DMS79 (cell line): ENCODE measurements at places on chromosomes 4 and X.

- DNase-seq, result no peak
Measured at GRCh38 chr4:101701551-101701950, 89.0 kb upstream of the BANK1 start.

DNA sequence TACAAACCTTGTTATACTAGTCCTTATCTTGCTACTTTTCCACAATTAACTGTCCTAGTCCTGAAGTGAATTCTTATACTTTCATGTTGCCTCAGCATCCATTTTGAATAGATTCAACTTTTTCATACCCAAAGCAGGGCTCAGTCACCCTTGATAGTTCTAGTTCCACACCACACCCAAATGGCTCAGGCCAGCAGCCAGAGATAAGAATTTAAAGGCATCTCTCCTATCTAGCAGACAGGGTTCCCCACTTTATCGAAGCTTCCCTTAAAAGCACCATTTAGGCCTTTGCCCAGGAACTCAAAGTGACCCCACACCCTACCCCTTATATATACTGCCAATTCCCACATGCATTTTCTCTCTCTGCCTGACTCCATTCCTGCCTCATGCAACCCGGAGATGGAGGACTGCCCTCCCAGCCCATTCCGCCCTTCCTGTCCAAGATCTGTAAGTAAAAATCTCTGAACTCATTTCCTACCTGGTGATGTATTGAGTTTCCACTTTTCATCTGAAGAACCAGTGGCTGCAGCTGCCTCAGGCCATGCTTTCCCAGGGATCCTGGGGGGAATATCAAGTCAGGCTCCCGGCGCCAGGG, 63.7 kb upstream of the TXK start:
- no peak for DNase-seq

DNA sequence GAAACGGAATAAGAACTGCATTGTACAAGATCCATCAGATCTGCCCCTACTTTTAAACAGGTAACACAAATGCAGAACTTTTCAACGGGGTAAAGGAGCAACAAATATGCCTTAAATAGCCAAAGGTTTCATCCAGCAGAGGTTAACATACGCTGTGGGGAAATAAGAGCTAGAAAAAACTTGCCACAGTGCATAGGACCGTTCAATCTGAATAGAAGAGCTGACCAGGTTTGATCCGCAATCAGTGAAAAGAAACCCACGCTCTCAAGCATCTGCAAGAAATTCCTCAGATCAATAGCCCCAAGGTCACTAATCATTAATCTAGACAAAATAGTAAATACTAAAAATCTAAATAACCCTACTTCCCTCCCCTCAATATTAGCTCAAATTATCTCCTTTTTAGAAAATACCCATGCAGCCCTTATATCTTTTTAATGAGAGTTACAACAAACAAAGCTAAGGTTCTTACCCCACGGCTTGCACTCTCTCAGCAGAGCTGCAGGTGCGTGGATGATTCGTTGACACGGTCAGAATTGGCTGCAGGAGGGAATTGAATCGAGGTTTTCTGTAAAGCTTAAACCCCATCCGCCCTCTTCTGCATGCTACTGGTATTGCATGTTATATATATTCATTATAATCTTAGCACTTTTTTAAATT, at the start of gene TLR10:
TSS of gene TLR10 (minus strand) at position 539 of the 657 bp plus-strand sequence. CDS start 7,400 bp downstream, outside the sequence.
- no peak for DNase-seq

DNA sequence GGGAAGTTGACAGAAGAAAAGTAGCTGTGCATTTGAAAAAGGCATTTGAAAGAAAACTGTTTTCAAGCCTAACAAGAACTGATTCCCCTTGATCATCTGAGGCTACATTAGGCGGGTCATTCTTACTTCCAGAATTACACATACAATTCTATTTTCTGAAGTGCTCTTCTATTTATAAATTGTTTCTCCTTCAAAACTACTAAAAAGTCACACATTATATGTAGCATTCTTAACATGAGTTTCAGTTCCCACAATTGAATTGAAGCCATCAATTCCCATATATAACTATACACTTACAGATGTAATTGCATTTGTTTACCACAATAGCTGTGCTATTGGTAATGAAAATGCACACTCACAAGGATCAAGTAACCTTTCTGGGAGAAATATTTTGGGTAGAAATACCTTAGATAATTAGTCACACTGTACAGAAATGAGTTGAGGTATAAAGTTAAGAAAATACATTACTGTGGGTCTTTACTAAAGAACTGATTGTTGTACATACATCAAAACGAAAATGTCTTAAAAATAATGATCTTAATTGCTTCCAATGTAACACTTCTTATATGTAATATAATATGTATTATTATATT, 1688.0 kb upstream of the AGA start:
- DNase-seq, result no peak

DNA sequence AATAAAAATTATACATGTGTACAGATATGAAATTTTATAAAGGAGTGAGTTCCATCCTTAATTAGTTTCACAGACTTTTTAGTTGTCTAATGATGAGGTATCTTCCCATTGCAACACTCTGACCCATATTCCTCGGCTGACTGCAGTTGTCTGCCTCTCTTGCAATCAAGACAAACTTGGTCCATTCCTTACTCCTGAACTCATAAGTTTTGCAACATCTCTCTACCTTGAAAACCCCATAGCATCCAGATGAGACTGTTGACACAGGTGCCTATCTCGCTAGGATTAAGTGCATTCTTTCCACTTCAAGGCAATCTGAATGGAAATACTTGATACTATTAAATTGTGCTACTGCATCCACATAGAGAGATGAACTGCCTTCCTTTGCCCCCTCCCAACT, 2.3 kb downstream of the XKRX start:
- no peak for DNase-seq

DNA sequence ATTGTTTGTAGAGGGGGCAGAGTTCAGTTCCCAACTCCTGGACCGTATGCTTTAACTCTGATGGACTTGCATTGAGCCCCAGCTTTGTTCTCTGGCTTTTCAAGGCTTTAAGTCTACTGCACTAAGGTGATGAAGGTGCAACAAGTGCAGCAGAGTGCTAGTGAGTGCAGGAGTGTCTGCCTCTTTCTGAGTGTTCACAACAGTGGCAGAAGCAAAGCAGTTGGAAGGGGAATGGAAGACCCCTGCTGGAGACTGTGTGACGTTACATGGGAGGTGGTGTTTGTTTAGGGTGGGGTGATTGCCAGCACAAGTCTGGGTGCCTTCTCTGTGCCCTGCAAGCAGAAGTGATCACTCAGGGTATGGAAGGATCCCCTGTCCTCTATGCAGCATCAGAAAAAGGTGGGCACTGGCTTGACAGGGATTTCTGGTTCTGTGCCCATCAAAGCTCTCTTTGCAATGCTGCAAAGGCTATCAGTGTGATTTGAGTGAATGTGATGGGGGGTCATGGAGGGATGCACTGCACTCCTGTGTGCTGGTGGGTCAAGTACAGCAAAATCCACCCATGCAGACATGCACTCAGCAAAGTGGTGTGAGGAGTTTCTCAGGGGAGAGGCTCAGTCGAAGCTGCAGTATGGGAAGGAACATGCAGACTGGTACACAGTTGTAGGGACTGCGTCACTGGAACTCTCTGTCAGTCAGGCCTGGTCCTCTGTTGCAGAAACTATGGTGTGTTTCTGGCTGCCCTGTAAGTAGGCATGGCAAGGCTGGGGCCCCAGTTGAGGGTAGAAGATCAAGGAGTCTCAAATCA, 70.9 kb upstream of the UGT2B7 start:
- no peak for DNase-seq

DNA sequence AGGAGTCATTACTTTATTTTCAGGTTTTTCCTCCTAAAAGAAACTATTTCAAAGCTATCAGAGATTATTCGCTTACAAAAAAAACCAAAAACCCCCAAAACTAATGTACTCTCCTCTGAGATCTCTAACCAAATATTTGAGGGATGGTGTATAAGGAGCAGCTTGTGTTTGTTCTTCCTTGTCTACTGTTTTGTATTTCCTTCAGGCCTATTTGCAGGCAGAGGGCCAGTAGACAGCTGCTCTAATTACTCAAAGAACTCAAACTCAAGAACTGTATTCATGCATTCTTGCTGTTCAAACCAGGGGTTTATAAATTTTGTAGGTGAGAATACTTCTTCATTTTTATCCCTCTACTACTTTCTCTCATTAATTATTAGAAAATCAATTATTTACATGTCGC, 51.3 kb downstream of the SH3RF1 start:
- no peak for DNase-seq

GRCh38 chr4:156568041-156568440, 403.6 kb downstream of the PDGFC start:
- no peak for DNase-seq

- DNase-seq, result no peak
Measured at GRCh38 chrX:99172958-99173357, 1237.1 kb downstream of the PCDH19 start.

- no peak for DNase-seq
Measured at GRCh38 chr4:112276113-112276512, 9.6 kb downstream of the TIFA start.

- DNase-seq, result no peak
Measured at GRCh38 chr4:150942539-150942938, 72.5 kb downstream of the LRBA start.

DNA sequence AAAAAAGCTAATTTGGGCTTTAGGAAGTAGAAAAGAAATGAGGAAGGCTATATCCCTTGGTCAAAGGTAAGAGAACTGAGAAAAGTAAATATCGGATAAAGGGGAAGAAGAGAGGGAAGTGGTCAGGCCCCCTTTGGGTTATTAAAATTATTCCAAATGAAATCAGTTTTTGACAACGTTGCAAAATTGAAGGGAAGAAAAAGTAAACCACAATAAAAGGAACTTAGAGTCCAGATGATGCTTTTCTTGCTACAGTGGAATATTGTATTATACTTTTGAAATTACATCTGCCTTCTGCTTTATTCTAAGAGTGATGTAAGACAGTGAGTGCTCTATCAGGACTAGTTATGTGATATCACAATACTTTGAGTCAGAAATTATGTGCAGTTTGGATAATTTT, 59.4 kb upstream of the RBPJ start:
- DNase-seq, result no peak

- DNase-seq, result no peak
Measured at GRCh38 chrX:12443534-12444098, 305.3 kb downstream of the FRMPD4 start.

DNA sequence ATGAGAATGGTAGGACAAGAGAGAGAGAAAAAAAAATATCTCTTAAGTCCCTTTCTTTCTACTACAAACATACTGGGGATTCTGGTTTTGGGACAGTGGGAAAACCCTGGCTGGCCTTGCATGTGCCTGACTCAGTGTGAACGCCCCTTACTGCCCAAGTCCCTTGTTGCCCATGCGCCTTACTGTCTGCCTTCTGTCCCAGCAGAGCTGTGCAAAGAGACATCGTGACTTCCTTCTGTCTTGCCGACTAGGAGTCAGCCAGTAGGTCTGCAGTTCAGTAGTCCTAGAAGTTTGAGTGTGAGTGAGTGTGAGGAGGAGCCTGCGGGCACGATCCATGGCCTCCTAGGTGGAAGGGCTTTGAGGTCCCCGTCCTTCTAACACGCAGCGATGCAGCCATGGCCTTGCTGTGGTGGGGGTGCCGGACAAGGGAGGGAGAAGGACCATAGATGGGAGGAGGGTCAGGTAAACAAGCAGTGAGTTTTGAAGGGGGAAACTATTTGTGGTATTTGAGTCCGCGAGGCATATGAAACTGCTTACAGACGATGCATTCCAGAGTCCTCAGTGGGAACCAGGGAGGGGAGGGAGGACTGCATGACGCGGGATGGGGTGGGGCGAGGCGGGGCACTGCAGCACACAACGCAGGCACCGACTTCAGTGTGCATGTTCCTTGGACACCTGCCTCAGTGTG, at the start of gene XAGE2:
TSS of gene XAGE2 (plus strand) at position 654 of the 688 bp plus-strand sequence. CDS start 994 bp downstream, outside the sequence.
- no peak for DNase-seq
